ENCODE measurements at places on chromosomes 6 and 20. TPM values are rescaled to one million over a fixed set of nuclear protein-coding genes. Genes with fewer than 3 reads are reported as not detected.

ARG1 gene
- total RNA-seq: not detected

CYP39A1 gene
- 0.18 TPM for total RNA-seq

LY6G6D gene
- not detected for total RNA-seq

SLC22A16 gene
- total RNA-seq: not detected

CST4 gene
- total RNA-seq: not detected

OR12D1 gene
- total RNA-seq: not detected

GSTA3 gene
- total RNA-seq: not detected

SRMS gene
- total RNA-seq: not detected

GCM1 gene
- total RNA-seq: not detected

All from pulmonary artery endothelial cell (primary cell).